ENCODE measurements at places on chromosomes 2 and 18. TPM values are rescaled to one million over a fixed set of nuclear protein-coding genes. Genes with fewer than 3 reads are reported as not detected.

The IL1F10 gene
- not detected for total RNA-seq

The LONRF2 gene
- 1.0 TPM for total RNA-seq

The RFX8 gene
- total RNA-seq = 0.12 TPM

The KCNF1 gene
- total RNA-seq = not detected

The SPIRE1 gene
- total RNA-seq = 16.9 TPM

The PDE1A gene
- 90.7 TPM for total RNA-seq

The TGFA gene
- total RNA-seq = not detected

The IL1B gene
- 0.09 TPM for total RNA-seq

The NETO1 gene
- total RNA-seq = not detected

The CTNNA2 gene
- not detected for total RNA-seq

The BMP10 gene
- not detected for total RNA-seq

The ORMDL1 gene
- total RNA-seq = 38.9 TPM

The SCYGR4 gene
- total RNA-seq = not detected

The FOXI3 gene
- total RNA-seq = not detected

The SLC8A1 gene
- total RNA-seq = 7.9 TPM

The CAB39 gene
- total RNA-seq = 28.3 TPM

The SPP2 gene
- total RNA-seq = not detected

The RNF103 gene
- total RNA-seq = 18.5 TPM

The EVA1A gene
- 7.3 TPM for total RNA-seq

The FSIP2 gene
- total RNA-seq = under 0.01 TPM

The HOXD3 gene
- total RNA-seq = 0.82 TPM

The ABCB11 gene
- total RNA-seq = 1.2 TPM

The CYTIP gene
- not detected for total RNA-seq

The INHBB gene
- total RNA-seq = 1.6 TPM

The ANKAR gene
- total RNA-seq = 2.9 TPM

The MYOM1 gene
- 3.0 TPM for total RNA-seq

The CMPK2 gene
- under 0.01 TPM for total RNA-seq

The TSGA10 gene
- 1.1 TPM for total RNA-seq

The HOXD8 gene
- 1.2 TPM for total RNA-seq

The CAMKMT gene
- 5.7 TPM for total RNA-seq

The EFR3B gene
- 0.47 TPM for total RNA-seq

The GREB1L gene
- 11.2 TPM for total RNA-seq

The TRPM8 gene
- not detected for total RNA-seq

The PROC gene
- not detected for total RNA-seq

The SLC4A5 gene
- total RNA-seq = not detected

The ERFE gene
- 11.2 TPM for total RNA-seq

The GLB1L gene
- 24.3 TPM for total RNA-seq

The MAP3K20 gene
- total RNA-seq = 21.9 TPM

The ALPP gene
- total RNA-seq = not detected

The CNGA3 gene
- not detected for total RNA-seq

The RMND5A gene
- 15.2 TPM for total RNA-seq

The ACADL gene
- not detected for total RNA-seq

The ALLC gene
- not detected for total RNA-seq

The IL18R1 gene
- 7.5 TPM for total RNA-seq

The REG3A gene
- not detected for total RNA-seq

The CDCA7 gene
- 1.8 TPM for total RNA-seq

The CD8B2 gene
- total RNA-seq = not detected

The TMEM163 gene
- not detected for total RNA-seq

The RNPEPL1 gene
- total RNA-seq = 30.5 TPM

The XIRP2 gene
- total RNA-seq = not detected

The C2orf66 gene
- not detected for total RNA-seq

The SERPINB2 gene
- 0.47 TPM for total RNA-seq

The DSEL gene
- 32.3 TPM for total RNA-seq

The LRP1B gene
- 0.12 TPM for total RNA-seq

The G6PC2 gene
- not detected for total RNA-seq

The B4GALT6 gene
- 2.0 TPM for total RNA-seq

The OTX1 gene
- not detected for total RNA-seq

The PTPN2 gene
- total RNA-seq = 20.5 TPM

The PRKAG3 gene
- total RNA-seq = not detected

Measured in pericardium fibroblast (primary cell).